ENCODE measurements at places on chromosomes 7 and 10. TPM values are rescaled to one million over a fixed set of nuclear protein-coding genes. Genes with fewer than 3 reads are reported as not detected.

GRCh38 chr10:38600146-38600545, 506.0 kb downstream of the ZNF37A start:
- DNase-seq = no peak

GRCh38 chr7:11831156-11831735, 752 bp downstream of the THSD7A start:
- DNase-seq = no peak

GSAP gene
- polyA plus RNA-seq = 12.1 TPM

TRIM74 gene
- polyA plus RNA-seq = 0.48 TPM

GRCh38 chr10:21552638-21553037, 18.6 kb downstream of the MLLT10 start:
- no peak for DNase-seq

GRCh38 chr7:29265208-29265923, 70.8 kb downstream of the CHN2 start:
- no peak for DNase-seq

MSANTD7 gene
- 19.1 TPM for polyA plus RNA-seq

TRIP6 gene
- 30.1 TPM for polyA plus RNA-seq

GRCh38 chr7:155312633-155313032, 15.0 kb downstream of the INSIG1 start:
- DNase-seq = no peak

ALKBH4 gene
- 15.7 TPM for polyA plus RNA-seq

GRCh38 chr10:65346466-65346865, 1579.4 kb upstream of the LRRTM3 start:
- DNase-seq = no peak

- no peak for DNase-seq
These were observed 29.4 kb downstream of the CFAP46 start for GRCh38 chr10:132912713-132913558.

HOXA3 gene
- not detected for polyA plus RNA-seq

DNA sequence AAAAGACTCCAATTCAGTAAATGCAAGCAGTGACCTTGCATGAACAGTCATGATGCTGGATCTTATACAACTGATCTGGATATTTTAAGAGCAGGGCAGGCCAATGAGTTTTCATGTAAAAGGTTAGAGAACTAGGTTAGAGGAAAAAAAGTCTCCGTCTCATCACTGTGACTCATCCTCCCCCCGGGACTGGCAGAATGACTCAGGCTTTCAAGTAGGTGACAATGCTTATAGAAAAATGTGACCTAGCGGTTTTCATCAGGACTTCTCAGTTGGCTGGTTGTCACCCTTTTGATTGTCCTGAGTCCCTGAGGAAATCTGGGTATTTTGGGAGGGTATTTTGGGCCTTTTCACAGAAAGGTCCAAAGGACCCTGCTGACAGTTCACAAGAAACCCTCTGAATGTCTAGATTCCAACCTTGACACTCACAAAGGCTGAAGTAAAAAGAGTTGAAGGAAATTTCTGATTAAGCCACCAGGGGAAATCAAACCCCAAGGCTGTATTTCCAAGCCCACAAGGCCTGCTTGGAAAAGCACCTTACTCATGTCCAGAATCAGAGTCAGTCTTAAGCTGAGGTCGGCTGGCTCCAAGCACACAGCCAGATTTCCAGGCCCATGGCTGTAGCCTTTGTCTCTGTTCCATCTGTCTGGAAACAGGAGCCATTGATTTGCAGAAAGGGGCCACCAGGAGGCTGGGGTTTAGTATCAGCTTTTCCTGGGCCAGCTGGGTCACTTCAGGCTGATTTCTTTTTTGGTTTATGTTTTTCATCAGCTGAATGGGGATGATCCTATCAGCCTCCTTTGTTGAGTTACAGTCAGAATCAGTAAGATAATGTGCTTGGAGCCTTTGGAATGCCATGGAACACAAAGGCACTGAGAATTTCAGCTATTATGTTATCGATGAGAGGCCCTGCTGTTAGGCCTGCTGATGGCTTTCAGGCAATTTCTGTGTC, 226.4 kb upstream of the HABP2 start:
- peak; percentile 42 for DNase-seq

- no peak for DNase-seq
These were observed 11.6 kb downstream of the TLX1 start for GRCh38 chr10:101142533-101143344.

VGF gene
- polyA plus RNA-seq = 0.09 TPM

DNA sequence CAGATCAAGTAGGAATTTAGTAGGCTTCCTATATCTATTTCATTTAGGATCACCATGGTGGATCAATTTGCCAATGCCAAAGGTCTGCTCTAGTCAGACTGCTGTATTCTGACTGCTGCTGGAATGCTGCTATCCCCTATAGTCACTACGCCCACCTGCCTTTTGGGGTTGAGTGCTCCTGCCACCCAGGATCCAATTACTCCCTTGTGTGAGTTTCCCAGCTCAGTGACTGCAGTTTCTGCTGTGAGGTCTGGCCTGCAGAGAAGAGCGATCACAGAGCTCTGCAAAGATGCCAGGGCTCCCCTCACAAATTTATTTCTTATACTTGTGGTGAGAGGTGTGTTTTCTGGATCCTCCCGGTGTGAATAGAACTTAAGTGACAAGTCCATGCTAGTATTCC, 88.1 kb upstream of the FOXI2 start:
- DNase-seq = no peak

WDFY4 gene
- polyA plus RNA-seq = 31.7 TPM

- DNase-seq = no peak
These were observed 418.7 kb downstream of the GATA3 start for GRCh38 chr10:8473205-8473604.

DNA sequence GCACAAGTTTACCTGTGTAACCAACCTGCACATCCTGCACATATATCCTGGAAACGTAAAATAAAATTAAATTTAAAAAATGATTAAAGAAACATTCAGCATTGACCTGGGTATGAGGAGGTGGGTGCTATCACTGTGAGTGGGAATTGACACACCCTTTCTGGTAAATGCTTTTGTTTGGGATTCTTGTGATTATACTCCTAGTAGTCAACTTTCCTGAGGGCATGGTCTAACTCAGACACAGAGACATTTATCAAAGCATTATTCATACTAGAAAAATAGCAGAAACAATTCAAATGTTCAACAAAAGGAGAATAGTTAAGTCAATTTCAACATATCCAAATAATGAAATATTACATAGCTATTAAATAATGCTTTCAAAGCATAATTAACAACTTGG, 44.2 kb downstream of the CNNM2 start:
- no peak for DNase-seq

DNA sequence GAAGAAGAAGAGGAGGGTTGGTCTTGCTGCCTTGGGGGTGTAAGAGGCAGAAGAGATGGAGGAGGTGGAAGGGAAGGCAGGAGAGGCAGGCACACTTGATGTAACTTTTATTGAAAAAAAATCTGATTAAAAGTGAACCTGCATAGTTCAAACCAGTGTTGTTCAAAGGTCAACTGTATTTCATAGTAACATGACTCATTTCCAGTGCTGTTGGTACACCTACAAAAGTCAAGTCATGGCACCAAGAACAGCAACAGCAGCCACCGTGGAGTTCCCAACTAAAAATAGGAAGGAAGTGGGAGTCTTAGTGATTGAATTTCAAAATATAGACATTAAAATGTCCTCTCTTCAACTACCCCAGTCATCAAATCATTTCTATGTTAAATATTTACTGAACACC, 88.5 kb downstream of the CTNNA3 start:
- no peak for DNase-seq

DNA sequence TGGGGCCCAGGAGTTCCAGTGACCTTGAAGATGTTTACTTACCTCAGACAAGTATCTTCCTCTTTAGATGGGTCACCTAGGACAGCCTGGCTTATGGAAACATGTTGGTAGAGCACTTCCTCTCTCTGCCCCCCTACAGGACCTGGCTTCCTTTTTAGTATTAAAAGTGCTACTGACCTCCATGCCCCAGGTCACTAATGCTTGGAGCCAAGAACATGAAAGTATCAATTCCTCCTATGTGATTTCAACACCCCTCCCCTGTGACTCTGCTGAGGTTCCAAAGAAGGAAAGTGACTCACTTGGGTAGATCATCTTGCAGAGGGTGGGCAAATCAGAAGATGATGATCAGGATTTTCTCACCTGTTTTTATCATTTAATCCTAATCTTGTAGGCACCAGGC, 125.3 kb upstream of the CCDC6 start:
- DNase-seq = peak; percentile 23

GOLGA7B gene
- polyA plus RNA-seq = not detected
